ENCODE measurements at places on chromosomes 5 and 9.
A peak's percentile ranks its signal among the peaks of the same experiment; 100 is the strongest.

DNA sequence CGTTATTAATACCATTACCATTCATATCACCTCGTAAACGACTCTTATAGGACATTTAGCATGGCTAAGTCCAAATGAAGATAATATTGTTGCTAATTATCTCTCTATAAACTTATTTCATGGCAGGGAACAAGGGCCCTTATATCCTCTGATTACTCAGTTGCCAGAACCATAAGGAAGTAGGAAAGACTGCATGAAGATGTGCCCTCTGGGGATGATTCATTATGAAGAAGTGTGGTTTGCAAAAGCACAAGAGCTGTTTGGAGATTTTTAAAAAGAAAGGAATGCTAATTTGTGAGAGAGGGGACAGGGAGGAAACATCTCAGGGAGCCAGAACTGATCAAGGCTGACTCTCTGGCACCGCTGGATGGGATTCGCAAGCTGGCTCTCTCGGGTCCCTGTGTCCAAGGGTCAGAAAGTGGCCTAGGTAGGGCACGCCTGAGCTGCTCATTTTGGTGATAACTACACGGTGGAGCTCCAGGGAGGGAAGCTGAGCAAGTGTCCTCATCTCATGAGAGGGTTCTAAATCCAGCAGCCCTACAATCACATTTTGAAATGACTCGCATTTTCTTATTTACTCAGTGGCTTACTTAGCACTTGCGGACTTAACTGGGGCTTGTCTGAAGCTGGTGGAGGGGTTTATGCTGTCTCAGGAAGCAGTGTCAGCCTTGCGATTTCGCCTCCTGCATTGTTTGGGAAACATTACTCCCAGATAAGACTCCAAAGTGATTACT is 136.8 kb downstream of the C5orf15 start:
- DNase-seq: no peak

DNA sequence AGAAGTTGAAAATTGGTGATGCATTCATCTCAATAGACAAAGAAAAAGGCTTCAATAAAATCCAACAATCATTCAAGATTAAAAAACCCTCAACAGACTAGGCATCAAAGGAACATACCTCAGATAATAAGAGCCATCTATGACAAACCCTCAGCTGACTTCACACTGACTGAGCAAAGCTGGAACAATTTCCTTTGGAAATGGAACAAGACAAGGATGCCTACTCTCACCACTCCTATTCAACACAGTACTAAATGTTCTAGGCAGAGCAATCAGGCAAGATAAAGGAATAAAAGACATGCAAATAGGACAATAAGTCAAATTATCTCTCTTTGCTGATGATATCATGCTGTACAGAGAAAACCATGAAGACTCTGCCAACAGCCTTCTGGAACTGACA is 1188.1 kb downstream of the DTWD2 start:
- no peak for DNase-seq

GRCh38 chr9:76803083-76803482 is 38.8 kb downstream of the PCA3 start:
- no peak for DNase-seq

DNA sequence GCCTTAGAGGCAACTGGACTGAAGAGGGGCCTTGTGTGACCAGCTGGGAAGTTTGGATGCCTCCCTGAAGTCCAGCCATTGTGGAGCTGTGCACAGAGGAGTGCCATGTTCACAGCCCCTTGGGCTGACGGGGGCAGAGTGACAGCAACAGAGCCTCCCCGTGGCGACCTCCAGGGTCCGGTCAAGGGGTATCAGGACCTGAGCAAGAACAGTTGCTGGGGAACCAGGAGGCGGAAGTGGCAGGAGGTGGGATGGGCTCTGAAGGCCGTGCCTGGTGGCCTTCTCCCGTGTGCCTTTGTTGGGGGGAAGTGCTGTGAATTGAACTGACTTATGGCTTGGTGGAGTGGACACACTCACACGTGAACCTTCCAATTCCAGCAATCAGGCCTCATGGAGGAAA is 14.0 kb downstream of the BNIP1 start:
- no peak for DNase-seq

DNA sequence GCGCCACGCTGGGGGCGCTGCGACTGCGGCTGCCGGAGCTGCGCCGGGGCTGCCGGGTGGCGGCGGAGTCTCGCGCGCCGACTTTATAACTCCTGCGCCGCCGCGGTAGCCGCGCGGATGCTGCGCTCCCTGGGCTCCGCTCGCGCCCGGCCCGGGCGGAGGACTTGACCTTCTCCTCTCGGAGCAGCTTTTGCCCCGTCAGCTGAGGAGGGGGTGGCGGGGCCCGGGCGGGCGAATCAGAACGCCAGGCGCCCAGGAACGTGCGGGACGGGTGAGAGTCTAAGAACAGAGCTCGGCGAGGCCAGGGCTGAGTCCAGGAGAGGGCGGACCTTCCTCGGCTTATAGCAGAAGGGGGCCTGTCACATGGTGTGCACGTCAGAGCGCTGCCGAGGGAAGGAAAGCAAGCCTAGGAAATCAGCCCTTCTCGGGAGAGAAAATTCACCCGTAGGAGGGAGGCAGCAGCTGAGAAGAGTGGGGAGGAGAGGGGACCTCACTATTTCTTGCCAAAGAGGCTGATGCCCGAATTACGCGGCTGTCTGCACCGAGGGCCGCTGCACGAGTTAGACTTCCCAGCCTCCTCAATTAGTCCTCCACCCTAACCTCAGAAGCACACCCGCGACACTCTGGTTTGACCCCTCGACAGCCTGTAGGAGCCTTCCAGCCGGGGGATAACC is at the start of gene FOXD1:
FOXD1 (minus strand) TSS at position 315 of the 674 bp plus-strand sequence. CDS start 415 bp downstream, outside the sequence.
- peak; percentile 88 for DNase-seq

- no peak for DNase-seq
These were observed 66.8 kb upstream of the ITGA2 start for GRCh38 chr5:52922384-52922783.

GRCh38 chr5:14714706-14715105 is 50.2 kb downstream of the OTULIN start:
- peak; percentile 58 for DNase-seq

DNA sequence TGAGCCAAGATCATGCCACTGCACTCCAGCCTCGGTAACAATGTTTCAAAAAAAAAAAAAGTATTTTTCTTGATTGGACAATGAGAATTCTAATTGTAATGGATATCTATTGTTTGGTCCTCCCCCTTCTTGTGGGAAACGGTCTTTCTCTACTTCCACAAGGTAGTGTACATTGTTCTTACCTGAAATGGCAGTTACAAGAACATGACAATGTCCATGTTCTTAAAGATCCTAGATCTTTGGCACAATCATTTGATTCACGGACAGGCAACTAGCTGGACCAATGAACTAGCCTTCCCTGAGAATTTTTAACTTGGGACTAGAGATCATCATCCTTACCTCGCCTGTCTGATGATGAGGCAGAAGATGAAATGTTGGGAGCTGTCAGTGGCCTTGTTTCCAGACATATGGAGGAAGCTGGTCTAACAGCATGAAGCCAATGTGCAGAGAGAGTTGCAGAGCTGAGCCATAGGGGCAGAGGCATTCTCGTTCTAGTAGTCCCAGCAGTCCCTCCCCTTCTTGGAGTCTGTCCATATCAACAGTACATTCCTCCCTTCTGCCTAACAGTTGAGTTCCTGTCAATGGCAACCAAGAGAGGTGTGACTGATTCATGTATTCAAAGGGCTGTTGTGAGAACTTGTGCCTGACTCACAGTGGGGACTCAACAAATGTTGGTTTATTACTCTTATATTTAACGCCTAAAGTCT is 2.1 kb upstream of the MARCHF6 start:
- peak; percentile 70 for DNase-seq

GRCh38 chr5:68290260-68290674 is 74.7 kb downstream of the PIK3R1 start:
- DNase-seq: peak; percentile 53

GRCh38 chr5:151480384-151481293 is 33.2 kb downstream of the SLC36A1 start:
- DNase-seq: no peak

- no peak for DNase-seq
These were observed 37.8 kb upstream of the UNC5A start for GRCh38 chr5:176772271-176773210.

- DNase-seq: no peak
These were observed 84.8 kb downstream of the MVB12B start for GRCh38 chr9:126411225-126411947.

DNA sequence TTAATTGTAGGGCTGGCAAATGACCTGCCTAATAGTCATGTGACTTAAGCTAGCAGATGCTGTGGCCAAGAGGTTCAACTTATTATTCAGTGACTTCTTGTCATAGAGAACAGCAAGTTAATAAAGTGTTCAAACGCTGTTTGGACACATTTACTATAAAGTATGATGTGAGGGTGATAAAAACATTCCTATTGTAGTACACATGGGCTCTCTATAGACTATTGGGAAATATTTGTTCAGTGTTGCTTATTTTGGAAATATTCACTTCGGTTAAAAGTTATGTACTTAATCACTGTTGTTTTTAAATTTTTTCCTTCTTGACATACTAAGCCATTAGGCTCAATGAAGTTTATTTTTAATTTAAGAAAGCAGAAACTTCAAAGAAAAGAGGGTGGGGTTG is 345.0 kb downstream of the NNT start:
- no peak for DNase-seq

GRCh38 chr5:116404792-116405191 is 169.8 kb downstream of the SEMA6A start:
- DNase-seq: no peak

GRCh38 chr5:38078161-38078560 is 180.2 kb upstream of the EGFLAM start:
- no peak for DNase-seq

GRCh38 chr9:122988920-122989621 is 44.4 kb upstream of the GPR21 start:
- no peak for DNase-seq

GRCh38 chr9:120882935-120883607 is 6.1 kb upstream of the PHF19 start:
- no peak for DNase-seq

DNA sequence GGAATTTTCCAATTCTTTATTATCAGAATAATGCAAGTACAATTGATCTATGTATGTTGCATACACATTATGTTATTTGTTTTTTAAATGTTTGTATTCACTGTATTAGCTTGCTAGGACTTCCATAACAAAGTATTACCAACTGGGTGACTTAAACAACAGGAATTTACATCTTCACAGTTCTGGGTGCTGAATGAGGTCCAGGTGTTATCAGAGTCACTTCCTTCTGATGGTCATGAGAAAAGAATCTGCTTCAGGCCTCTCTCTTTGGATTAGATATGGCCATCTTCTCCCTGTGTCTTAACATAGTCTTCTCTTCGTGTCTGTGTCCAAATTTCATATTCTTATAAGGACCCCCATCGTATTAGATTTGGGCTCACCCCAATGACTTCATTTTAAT is 229.1 kb upstream of the TRPC7 start:
- DNase-seq: no peak

- no peak for DNase-seq
These were observed 241.6 kb downstream of the PJA2 start for GRCh38 chr5:109168151-109168550.

DNA sequence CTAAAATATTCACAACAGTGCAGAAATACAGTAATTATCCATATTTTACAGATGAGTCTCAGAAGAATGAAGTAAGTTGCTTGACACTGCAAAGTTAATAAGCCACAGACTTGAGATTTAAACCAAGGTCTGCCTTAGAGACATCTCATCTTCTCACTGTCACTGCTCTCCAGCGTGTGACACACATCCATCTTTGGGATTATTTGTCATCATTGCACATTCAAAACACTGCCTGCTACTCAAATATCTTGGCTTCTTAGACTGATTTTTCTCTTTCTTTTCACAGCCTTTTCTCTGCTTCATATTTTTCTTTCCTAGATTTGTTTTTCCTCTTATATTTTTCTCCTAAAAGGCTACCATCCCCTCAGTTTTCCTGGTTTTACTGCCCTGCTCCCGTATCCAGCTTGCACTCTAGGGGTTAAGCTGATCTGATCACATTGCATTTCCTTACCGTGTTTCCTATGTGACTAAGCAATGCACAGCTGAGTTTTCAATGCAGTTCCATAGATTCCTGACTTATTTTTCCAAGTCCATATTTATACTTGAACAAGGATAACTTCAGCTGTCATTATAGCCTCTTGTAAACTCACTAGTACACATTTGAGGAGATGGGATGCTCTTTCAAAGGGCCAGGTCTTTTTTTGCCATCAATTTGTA is 353.0 kb downstream of the PLK2 start:
- DNase-seq: no peak

DNA sequence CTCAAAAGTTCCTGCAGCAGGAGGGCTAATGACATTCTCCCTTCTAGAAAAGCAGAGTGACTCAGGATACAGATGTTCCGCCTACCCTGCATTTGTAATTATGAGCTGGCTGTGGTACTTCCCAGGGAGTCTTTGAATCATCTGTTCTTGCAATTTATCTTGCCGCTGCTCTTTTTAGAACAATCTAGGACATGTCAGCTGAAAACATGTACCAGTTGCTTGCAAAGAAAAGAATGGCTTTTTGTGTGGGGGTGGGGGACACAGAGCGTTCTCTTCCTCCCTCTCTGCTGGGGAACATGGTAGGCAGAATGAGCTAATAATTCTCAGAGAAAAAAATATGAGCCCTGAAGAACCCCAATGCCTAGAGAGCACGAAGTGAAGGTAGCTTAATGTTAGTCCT is 51.7 kb upstream of the TUT7 start:
- DNase-seq: no peak

DNA sequence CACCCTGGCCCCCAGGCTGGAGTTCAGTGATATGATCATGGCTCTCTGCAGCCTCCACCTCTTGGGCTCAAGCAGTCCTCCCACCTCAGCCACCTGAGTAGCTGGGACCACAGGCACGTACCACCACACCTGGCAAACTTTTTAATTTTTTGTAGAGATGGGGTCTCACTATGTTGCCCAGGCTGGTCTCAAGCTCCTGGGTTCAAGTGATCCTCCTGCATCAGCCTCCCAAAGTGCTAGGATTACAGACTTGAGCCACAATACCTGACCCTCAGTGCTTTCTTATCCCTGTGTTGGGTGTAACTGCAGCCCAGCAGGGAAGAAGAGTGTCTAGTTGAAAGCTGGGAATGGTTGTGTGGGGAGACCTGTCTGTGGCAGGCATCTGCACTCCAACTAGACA is 10.9 kb downstream of the PTPA start:
- DNase-seq: no peak

DNA sequence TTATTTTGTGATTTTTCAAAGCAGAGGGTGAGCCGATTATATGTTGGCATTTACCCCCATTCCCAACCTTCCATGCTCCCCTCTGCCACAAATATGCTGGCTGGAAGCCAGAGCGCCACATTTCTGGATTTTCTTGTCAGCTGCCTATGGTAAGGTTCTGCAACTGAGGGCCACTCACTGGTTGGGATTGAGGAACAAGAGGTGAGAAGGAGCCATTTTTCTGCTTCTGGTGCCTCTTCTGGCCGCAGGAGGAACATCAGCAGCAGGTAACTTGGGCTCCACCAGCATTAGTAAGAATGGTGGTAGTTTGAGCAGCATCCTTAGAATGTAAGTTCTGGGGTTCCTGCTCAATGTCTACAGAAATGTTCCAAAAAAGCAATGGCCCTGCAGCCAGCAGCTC is 159.5 kb upstream of the MAST4 start:
- no peak for DNase-seq

DNA sequence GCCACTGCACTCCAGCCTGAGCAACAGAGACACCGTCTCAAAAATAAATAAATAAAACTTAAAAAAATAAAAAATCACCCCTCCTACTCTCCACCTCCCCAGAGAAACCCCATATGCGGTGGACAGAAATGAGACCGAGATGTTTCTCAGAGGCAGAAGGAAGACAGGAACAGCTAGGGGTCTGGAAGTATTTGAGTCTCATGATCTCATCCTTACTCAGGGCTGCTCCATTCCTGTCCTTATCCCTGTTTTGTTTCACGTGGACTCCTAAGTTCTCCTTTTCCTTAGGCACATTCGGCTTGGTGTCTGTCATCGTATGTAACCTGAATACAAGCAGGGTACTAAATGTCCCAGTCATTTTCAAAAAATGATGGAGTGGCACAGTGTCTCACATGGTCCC is 76.1 kb downstream of the C9orf50 start:
- DNase-seq: no peak

All from NCI-H446 (cell line).